Mesothelial cell of epicardium (in vitro differentiated cells): ENCODE measurements at places on chromosomes 7 and 10. TPM values are rescaled to one million over a fixed set of nuclear protein-coding genes. Genes with fewer than 3 reads are reported as not detected.

Gene TAS2R3
- total RNA-seq: 4.0 to 5.6 TPM (median 5.0 TPM) in 3 replicates

- no peak for DNase-seq
These were observed 29.7 kb upstream of the GSDME start for GRCh38 chr7:24786941-24787340.

- no peak for DNase-seq
These were observed 20.8 kb downstream of the MICU1 start for GRCh38 chr10:72605122-72605521.

Gene TSPAN15
- total RNA-seq: 17.7 to 20.9 TPM (median 19.7 TPM) in 3 replicates

DNA sequence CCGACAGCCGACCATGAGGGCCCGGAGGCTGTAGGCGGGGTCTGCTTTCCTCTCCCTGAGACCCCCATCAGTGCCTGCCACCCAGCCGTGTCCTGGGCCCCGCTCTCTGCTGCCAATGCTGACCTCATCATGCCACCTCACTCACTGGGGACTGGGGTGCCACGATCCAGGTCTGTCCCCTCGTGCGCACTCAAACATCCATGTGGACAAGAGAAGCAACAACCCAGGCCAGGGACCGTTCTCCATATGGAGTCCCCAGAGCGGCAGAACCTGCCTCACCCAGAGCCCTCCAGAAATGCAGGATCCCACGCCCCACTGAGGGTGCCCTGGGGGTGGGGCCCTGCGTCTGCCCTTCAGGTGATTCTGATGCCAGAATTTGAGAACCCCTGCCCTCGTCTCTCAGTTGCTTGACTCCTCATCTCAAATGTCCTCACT, 210.0 kb upstream of the PPP2R2D start:
- no peak for DNase-seq

GRCh38 chr10:69413221-69413865, 3.4 kb downstream of the TACR2 start:
- no peak for DNase-seq

DNA sequence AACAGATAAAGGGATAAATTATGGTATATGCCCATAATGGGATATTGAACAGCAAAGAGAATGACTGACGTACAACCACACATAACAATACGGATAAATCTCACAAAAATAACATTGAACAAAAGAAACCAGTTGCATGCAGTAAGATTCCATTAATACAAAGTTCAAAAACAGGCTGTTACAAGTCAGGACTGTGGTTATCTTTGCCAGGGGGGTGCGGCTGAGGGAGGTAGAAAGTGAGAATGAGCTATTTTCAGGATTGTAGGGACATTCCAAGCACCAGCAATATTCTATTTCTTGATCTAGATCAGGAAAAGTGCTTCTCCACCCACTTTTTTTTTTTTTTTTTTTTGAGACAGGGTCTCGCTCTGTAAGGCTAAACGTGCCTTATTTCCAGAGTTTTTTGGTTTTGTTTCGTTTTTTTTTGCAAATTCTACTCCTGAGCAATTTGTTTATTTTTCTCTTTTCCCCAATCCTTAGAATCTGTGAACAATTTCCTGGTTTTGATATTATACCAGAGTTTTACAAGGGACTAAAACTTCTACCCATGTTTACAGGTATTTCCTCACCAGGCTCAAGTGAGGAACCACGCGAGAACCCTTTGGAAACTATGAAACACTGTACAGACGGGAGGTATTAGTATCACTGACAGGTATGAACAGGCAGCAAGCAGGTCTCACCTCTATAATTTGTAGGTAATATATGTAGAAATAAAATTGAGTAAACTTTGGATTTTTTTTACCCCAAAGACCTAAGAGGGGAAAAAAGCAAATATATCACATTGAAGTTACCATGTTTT, 9.9 kb downstream of the SMURF1 start:
- no peak for DNase-seq

Gene WDR86
- total RNA-seq: 259 to 274 TPM (median 266 TPM) in 3 replicates

Gene STARD3NL
- total RNA-seq: 36.5 to 36.9 TPM (median 36.8 TPM) in 3 replicates

Gene CFAP70
- total RNA-seq: 5.2 to 5.7 TPM (median 5.7 TPM) in 3 replicates

Gene ZNF467
- total RNA-seq: 35.3 to 38.9 TPM (median 38.0 TPM) in 3 replicates

DNA sequence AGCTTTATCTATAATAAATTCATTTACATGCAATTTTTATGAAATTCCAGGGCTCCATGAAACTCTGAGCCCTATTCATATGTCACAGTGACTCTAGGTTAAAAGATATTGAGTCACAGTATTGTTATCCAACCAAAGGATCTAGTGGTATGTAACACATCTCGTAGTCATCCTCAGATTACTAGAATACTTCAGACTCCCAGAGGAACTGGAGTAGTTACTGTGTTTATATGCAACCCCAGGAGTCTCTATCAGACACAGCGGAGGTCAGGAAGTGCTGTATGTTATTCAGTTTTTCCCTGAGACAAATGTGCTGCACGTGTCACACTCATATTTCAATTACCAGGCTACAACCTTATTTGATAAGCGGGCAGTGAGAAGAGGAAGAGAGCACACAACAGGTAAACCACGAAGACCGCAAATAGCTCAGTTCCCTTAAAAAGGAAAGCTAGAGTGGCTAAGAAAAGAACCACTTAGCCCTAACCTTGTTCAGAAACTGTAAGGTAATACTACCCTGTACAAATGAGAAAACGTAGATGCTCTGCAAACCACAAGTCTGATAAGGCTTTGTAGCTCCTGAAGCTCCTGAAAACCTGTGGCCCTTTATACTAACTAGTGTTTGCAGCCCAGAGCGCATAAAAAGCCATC, 114.0 kb upstream of the CNTNAP2 start:
- DNase-seq: no peak

DNA sequence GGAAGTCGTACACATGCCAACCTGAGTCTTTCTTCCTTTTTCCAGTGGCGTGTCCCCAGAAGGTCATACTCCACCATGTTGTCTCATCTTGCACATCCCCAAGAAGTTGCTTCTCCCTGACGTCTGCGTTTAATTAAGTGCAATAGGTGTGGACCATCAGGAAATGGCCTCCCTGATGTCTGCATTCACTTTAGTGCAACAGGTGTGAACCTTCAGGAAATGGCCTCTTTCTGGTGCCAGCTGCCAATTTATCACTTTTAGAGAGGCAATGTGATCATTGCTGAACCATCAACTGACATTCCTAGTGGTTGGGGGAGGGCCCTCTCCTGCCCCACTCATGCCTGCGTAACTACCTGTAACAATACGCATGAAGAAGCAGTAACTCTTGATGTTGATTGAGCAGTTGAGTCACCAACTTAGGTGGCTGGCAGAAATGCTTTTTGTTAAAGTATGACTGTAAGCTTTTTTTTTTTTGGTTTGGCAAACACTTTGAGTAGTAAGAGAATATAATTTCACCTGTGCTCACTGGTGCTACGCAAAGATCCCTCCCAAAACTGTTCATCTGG, 25.8 kb downstream of the SCIN start:
- no peak for DNase-seq

Gene ECHS1
- 69.8 to 74.9 TPM (median 70.0 TPM) in 3 replicates for total RNA-seq

Gene TDRD1
- not detected in 3 replicates for total RNA-seq

GRCh38 chr7:89336121-89336520, 540.6 kb upstream of the TEX47 start:
- DNase-seq: no peak

DNA sequence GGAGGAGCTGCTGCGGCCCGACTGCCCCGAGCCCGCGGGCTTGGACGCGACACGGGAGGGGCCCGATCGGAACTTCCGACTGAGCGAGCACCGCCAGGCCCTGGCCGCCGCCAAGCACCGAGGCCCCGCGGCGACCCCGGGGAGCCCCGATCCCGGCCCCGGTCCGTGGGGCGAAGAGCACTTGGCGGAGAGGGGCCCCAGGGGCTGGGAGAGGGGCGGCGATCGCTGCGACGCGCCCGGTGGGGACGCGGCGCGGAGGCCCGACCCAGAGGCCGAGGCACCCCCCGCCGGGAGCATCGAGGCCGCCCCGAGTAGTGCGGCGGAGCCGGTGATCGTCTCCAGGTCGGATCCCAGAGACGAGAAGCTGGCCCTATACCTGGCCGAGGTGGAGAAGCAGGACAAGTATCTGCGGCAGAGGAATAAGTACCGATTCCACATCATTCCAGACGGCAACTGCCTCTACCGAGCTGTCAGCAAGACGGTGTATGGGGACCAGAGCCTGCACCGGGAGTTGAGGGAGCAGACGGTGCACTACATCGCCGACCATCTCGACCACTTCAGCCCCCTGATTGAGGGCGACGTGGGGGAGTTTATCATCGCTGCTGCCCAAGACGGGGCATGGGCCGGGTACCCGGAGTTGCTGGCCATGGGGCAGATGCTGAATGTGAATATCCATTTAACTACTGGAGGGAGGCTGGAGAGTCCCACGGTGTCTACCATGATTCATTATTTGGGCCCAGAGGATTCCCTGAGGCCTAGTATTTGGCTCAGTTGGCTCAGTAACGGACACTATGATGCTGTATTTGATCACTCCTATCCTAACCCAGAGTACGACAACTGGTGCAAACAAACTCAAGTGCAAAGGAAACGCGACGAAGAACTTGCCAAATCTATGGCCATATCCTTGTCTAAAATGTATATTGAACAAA, 1.4 kb downstream of the OTUD1 start:
- peak; percentile 54 for DNase-seq

- no peak for DNase-seq
These were observed 166.7 kb downstream of the PTPN20 start for GRCh38 chr10:47077941-47078340.

GRCh38 chr7:87566311-87566900, 34.3 kb downstream of the ABCB1 start:
- DNase-seq: no peak

DNA sequence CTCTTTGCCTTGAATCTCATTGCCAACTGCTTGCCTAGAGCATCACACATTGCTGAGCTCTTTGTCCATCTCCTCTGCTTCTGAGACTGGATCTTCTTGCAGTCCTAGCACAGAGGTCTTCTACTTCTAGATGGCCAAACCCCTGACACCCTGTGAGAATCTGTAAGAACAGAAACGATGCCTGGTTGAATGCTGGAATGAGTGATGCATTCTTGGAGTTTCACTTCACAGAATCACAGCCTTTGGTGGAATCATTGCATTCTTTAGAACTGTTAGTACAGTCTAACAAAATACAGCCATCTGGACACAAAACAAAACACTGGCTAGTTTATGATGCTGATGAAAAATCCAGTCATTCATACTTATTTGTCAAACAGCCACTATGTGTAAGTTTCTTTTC, 141.7 kb upstream of the ITGB1 start:
- DNase-seq: no peak

GRCh38 chr7:137458399-137458798, 114.9 kb upstream of the PTN start:
- DNase-seq: no peak

GRCh38 chr10:114547056-114547455, 111.0 kb downstream of the ABLIM1 start:
- DNase-seq: no peak

Gene RARRES2
- 24.9 to 26.4 TPM (median 26.2 TPM) in 3 replicates for total RNA-seq

GRCh38 chr7:121503039-121503438, 106.9 kb upstream of the FAM3C start:
- DNase-seq: no peak

DNA sequence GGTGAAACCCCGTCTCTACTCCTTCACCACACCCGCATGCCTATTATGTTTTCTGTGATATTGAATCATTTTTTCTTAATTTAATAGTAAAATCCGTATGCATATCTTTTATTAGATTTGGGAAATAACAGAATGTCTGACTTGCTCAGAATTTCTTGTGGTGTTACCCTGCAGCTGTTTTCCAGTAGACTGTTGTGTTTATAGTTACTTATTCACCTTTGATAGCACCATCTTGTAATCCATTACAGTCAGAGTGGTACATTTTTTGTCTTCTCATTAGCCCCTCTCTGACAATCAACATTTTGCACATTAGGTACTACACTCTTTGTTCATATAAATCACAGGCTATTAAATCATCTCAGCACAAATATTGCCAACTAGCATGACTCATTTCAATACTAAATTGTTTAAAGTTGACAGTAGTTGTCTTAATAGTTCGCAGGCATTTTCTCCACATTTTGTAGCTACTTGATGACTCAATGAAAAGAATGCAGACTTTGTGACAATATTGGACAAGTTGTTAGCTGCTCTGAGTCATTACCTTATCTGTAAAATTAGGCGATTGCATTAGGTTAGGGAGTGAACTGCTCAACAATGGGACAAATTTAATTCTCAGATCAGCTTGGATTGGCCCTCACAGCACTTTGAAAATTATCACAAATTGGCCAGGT, 17.8 kb upstream of the SLC16A12 start:
- DNase-seq: no peak

Gene PSMG3
- 27.0 to 32.5 TPM (median 31.0 TPM) in 3 replicates for total RNA-seq

Gene GPR26
- not detected in 3 replicates for total RNA-seq
